ENCODE measurements at places on chromosomes 2 and 18.

- peak; percentile 65 for DNase-seq
Measured at GRCh38 chr2:207166349-207167098, 776 bp upstream of the KLF7 start.

GRCh38 chr2:118296663-118297062 is 208.4 kb downstream of the INSIG2 start:
- no peak for DNase-seq

- no peak for DNase-seq
Measured at GRCh38 chr2:42934580-42935186, 142.3 kb upstream of the HAAO start.

- no peak for DNase-seq
Measured at GRCh38 chr2:62410015-62410453, 96.0 kb downstream of the TMEM17 start.

DNA sequence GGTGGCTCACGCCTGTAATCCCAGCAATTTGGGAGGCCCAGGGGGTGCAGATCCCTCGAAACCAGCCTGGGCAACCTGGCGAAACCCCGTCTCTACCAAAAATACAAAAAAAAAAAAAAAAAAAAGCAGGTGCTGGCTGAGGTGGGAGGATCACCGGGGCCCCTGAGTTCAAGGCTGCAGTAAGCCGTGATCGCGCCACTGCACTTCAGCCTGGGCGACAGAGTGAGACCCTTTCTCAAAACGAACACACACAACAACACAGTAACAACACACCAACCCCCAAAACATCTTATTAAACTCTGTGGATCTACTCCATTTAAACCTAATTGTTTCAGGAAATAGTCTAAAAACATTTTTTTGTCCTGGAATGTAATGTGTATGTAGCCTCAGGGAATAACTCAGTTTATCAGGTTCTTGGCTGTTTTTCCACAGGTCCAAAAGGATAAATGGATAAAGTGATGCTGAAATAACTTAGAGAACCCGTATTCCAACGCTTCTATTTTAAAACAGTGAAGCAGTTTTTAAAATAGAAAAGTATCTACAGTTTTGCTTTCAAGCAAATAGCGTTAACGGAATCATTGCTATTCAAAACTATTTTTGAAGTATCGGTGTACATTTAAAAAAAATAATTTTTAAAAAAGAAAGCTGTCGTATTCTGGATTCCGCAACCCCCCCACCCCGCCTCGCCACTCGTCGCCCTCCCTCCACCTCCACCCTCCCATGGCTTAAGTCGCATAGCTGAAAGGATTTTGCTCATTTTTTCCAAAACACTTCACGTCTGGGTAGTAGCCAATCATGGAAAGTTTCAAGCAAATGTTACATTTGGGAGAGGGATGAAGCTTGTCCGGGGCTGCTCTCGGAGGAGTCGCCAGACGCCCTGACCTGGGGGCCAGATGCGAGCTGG is 895 bp upstream of the GLS start:
- peak; percentile 33 for DNase-seq

DNA sequence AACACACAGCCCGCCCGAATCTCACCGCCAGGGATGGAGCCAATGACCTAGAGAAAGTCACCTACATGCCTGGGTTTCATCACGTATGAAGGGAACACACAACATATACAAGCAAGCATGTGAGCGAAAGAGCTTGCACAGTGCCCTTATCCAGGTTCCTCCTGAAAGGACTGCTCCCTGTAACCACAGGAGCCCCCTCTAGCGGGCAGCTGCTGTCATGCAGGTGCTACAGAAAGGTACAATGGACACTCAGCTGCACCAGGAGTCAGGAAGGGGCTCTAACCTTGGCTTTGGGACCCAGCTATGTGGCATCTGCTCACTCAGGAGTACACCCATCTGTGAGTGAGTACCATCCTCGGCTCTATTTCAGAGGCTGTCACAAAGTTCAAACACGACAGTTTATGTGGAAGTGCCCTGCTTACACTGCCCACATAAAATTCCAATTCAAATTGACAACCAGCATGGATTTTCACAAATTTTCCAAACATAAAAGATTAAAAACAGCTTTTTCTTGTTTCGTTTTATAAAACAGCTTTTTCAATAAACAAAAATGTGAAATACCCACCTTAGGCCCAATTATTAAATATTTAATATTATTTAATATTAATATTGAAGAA is 3.5 kb downstream of the NDUFA10 start:
- peak; percentile 61 for DNase-seq

GRCh38 chr18:63908858-63909257 is 1.1 kb downstream of the SERPINB10 start:
- DNase-seq, result no peak

- no peak for DNase-seq
Measured at GRCh38 chr18:23703987-23704384, 14.7 kb downstream of the LAMA3 start.

DNA sequence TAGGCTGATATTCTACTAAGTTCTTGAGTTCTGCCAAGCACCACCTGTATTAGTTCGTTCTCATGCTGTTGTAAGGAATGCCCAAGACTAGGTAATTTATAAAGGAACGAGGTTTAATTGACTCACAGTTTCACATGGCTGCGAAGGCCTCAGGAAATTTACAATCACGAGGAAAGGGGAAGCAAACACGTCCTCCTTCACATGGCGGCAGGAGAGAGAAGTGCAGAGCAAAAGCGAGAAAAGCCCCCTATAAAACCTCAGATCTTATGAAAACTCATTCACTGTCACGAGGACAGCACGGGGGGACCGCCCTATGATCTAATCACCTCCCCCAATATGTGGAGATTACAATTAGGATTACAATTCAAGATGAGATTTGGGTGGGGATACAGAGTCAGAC is 47.7 kb upstream of the YWHAQ start:
- no peak for DNase-seq

DNA sequence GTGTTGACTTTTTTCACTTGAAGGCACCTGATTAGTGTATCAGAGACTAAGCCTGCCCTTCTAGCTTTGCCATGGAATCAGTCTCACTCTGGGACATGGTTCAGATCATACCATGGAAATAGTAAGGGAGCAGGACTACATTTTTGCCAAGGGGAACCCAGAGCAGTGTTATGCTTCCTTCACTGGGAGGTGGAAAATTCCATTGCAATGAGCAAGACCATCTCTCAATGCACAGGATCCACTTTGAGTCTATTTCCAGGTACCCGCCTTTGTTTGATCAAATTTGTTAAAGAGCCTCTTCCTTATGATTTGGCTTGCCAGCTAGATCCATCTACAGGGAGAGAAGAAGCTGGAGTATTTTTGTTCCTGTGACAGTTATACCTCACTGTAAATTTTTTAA is 395.8 kb downstream of the MTX2 start:
- no peak for DNase-seq

GRCh38 chr2:133039531-133039930 is 369.5 kb upstream of the LYPD1 start:
- DNase-seq, result no peak

- no peak for DNase-seq
Measured at GRCh38 chr2:11796190-11797171, 50.0 kb downstream of the LPIN1 start.

GRCh38 chr2:54632733-54633692 is 90.4 kb upstream of the EML6 start:
- no peak for DNase-seq

GRCh38 chr2:201218780-201219179 is 35.8 kb downstream of the CASP10 start:
- DNase-seq, result no peak
